ENCODE measurements at places on chromosomes 2 and 18.

GRCh38 chr2:235567842-235568241 lies 74.0 kb downstream of the AGAP1 start:
- DNase-seq: no peak

GRCh38 chr2:218970894-218971293 lies 11.4 kb downstream of the CDK5R2 start:
- no peak for DNase-seq

GRCh38 chr18:47809420-47809819 lies 121.0 kb downstream of the SMAD2 start:
- no peak for DNase-seq

DNA sequence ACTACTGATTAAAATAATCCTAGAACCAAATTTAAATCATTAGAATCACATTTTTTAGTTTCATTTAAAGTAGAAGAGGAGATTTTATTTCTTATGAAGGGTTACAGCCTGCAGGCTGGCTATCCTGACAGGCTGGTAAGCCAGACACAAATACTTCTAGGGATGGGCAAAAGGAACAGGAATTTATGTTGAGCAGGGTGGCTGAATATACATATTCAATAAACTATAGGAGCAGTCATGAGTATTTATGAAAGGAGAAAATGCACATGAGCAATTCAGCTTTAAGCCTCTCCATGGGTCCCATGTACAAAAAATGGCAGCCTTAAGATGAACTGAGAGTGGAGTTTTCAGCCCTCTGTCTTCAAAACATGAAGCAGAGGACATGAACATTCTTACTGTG lies 182.4 kb downstream of the CTNNA2 start:
- no peak for DNase-seq
